ENCODE measurements at places on chromosomes 12 and 14.

DNA sequence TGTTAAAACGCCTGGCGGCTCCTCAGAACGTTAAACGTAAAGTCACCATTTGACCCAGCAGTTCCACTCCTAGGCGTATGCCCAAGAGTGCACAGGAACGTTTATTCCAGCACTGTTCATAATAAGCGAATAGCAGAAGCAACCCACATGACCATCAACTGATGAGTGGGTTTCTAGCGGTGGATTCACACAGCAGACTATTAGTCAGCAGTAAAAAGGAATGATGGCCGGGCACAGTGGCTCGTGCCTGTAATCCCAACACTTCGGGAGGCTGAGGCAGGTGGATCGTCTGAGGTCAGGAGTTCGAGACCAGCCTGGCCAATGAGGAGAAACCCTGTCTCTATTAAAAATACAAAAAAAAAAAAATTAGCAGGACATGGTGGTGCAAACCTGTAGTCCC lies 22.4 kb upstream of the FBRSL1 start:
- no peak for DNase-seq

- no peak for DNase-seq
Observed at GRCh38 chr12:105428793-105429395, 98.4 kb downstream of the C12orf75 start.

DNA sequence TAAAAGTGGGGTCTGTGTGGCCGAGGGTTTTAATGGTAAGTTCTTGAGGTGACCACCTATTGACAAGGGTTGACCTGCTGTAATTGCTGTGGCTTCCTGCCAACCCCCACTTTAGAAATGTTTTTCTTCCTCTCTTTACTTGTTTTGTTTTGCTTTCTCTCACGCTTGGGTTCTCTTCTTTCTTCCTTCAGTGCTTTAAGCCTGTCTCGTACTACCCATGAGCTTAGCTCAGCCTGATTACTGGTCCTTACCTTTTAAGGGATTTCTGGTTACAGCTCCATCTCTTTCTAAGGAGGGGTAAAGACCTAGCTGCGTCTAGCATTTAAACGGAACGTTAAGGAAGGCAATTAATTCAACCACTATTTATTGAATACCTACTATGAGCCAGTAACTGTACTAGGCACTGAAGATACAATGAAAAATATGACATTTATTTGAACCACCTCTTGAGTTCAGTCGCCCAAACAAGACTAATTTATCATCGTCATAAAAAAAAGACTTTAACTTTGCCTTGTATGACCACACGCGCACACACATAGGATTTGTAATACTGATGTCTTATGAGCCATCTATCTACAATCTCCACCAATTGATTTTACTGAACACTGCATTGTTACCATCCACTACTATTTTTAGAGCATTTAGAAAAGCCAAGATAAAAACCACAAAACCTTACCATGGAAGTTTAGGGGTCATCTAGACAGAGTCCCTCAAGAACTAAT lies 888 bp upstream of the PPP1R12A start:
- DNase-seq, result peak; percentile 53

DNA sequence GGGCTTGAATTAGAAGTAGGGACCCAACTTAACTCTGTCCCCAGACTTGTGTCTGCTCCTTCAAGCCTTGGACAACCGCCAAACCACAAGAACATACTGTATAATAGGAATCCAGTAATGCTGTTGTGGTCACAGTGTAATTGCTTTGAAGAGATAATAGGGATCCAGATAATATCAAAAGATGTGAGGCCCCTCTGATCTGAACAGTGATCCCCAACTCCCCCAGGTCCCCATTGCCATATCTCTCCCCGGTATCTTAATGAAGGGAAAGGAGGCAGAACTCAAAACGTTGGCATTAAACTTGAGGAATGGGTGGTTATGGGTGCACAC lies 8.5 kb upstream of the PLEKHH1 start:
- DNase-seq, result no peak
